ENCODE measurements at places on chromosomes 7 and 10. TPM values are rescaled to one million over a fixed set of nuclear protein-coding genes. Genes with fewer than 3 reads are reported as not detected.

GRCh38 chr7:47227762-47228177, 354.1 kb downstream of the TNS3 start:
- no peaks in the 10 kb centered on the region for H3K4me1 ChIP-seq
- H3K4me3 ChIP-seq, result no peak overlapping the region
- no peaks in the 10 kb centered on the region for H3K36me3 ChIP-seq
- DNase-seq, result no peak

GRCh38 chr10:72309290-72310240, 35.8 kb downstream of the DDIT4 start:
- H3K36me3 ChIP-seq, result no peaks in the 10 kb centered on the region
- peaks cover 33% of the 10 kb centered on the region for H3K4me1 ChIP-seq
- no peak overlapping the region for H3K4me3 ChIP-seq

DNA sequence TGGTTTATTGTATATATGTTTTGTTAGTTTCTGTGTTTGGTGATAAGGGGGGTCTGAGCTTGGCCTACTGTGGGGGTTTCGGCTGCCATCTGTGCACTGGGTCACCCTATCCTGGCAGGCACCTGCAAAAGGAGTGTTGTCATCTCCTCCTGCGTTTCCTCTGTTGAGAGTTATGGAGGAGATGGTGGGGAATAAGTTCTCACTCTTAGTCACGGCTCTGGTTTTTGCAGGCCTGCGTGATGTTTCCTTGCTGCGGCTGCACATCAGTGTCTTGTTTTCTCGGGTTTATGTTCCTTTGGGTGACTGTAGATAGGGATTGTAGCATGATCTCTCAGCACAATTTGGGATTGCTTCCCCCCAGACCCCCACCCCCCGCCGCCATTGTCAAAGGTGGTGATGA, 36.8 kb downstream of the CCM2 start:
- peaks cover 13% of the 10 kb centered on the region for H3K36me3 ChIP-seq
- DNase-seq, result no peak
- H3K4me3 ChIP-seq, result peak overlapping the region; percentile 62
- no peaks in the 10 kb centered on the region for H3K27me3 ChIP-seq
- peaks cover 42% of the 10 kb centered on the region for H3K4me1 ChIP-seq

DNA sequence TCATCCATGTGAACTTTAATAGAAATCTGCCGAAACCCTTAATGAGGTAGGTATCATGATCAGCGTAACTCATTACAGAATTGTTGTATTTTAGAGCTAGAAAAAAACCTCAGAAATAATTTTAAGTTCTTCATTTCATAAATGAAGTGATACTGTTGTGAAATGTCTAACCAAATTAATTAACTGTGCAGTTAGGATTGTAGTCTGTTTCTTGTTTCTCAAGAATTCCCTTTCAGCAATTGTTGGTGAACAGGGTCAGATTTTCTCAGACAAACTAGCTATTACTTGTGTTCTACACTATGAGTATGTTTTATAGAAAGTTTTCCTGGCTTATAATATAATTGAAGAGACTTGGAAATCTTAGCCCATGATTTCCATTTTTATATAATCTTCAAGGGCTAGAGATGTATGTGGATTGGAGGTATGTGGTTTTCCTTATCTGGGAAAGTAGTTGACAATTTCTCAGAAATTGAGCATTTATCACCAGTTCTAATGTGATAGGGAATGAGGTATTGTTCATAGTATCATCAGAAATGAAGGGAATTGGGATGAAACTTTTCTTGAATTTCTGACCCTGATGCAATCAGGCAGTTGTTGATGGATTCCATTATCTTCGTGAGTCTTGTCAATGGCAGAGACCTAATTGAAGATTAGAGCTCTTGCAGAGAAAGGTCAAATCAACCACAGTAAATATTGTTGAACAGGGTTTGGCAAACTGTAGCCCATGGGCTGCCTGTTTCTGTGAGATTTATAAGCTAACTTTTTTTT, 55.0 kb downstream of the ST7 start:
- H3K27me3 ChIP-seq, result peaks cover 7% of the 10 kb centered on the region
- H3K27ac ChIP-seq, result no peak overlapping the region
- peaks cover 37% of the 10 kb centered on the region for H3K4me1 ChIP-seq
- DNase-seq, result no peak

DNA sequence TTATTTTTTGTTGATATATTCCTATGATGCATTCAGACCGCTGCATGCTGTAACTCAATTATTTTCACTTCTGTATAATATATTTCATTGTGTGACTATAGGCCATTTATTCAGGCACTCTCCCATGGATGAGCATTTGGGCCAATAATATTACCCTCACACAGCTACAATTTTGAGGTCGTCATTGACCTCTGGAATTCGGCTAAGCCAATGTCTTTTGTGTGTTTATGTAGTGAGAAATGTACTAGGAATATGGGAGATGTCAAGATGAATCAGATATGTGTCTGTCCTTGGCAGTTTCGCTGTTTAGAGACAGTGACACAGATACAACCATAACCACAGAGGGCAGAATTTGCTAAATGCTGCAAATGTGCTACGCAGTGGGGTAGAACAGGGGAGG, 474.2 kb downstream of the ADRA2A start:
- no peak overlapping the region for H3K4me3 ChIP-seq
- DNase-seq, result no peak
- H3K27ac ChIP-seq, result no peak overlapping the region
- H3K36me3 ChIP-seq, result no peaks in the 10 kb centered on the region
- H3K27me3 ChIP-seq, result no peaks in the 10 kb centered on the region

DNA sequence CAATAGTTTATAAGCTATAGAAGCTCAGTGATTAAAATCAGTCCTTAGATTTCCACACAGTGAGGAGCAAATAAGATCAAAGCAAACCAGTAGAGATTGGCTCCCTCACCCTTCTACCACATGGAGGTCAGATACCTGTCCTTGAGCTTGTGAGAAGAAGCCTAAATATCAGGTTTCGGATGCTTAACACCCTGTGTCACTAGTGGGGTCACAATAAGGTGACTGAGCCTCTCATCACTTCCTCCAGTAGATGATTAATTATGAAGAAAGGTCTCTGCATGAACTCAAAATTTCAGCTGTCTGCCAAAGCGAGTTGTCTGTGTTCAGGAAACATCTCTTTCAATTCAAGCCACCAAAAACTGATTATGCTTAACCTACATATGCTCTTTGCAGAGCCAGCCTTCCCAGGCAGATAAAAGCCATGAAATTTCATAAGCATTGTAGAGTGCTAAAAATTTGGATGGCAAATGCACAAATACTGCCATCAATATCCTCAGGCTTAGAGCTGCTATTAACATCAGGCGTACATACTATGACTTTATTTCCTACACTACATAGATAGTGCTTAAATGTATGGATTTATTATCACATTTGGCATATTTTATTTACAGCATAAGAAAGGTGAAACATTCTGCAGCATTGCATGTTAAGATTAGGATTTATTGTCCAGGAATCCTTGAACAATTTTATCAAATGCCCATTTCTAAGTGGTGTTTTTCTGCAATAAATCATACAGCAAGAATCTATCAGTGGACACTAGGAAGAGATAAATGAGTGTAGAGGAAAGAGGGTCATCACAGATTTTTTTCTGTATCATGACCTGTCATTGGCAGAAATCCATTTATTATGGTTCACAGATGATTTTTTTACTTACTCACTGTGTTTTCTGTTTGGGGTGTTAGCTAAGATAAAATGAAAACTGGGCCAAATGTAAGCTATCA, 285.1 kb upstream of the SP8 start:
- H3K36me3 ChIP-seq, result no peaks in the 10 kb centered on the region
- DNase-seq, result no peak
- H3K27ac ChIP-seq, result no peak overlapping the region
- no peaks in the 10 kb centered on the region for H3K27me3 ChIP-seq
- no peaks in the 10 kb centered on the region for H3K4me1 ChIP-seq

- DNase-seq, result no peak
- H3K4me1 ChIP-seq, result peaks cover 53% of the 10 kb centered on the region
- H3K36me3 ChIP-seq, result no peaks in the 10 kb centered on the region
- peak overlapping the region; percentile 39 for H3K4me3 ChIP-seq
- H3K27me3 ChIP-seq, result no peaks in the 10 kb centered on the region
- H3K27ac ChIP-seq, result peak overlapping the region; percentile 67
These were observed 46.6 kb upstream of the GRID1 start for GRCh38 chr10:86413046-86413728.

GRCh38 chr10:123367195-123367594, 213.0 kb downstream of the BUB3 start:
- H3K27me3 ChIP-seq, result no peaks in the 10 kb centered on the region
- no peak overlapping the region for H3K27ac ChIP-seq
- no peaks in the 10 kb centered on the region for H3K36me3 ChIP-seq
- no peak for DNase-seq

GRCh38 chr7:22140578-22140977, 194.9 kb upstream of the CDCA7L start:
- H3K27me3 ChIP-seq, result peaks cover 3% of the 10 kb centered on the region
- no peaks in the 10 kb centered on the region for H3K36me3 ChIP-seq
- no peak for DNase-seq
- no peak overlapping the region for H3K4me3 ChIP-seq
- H3K4me1 ChIP-seq, result no peaks in the 10 kb centered on the region

DNA sequence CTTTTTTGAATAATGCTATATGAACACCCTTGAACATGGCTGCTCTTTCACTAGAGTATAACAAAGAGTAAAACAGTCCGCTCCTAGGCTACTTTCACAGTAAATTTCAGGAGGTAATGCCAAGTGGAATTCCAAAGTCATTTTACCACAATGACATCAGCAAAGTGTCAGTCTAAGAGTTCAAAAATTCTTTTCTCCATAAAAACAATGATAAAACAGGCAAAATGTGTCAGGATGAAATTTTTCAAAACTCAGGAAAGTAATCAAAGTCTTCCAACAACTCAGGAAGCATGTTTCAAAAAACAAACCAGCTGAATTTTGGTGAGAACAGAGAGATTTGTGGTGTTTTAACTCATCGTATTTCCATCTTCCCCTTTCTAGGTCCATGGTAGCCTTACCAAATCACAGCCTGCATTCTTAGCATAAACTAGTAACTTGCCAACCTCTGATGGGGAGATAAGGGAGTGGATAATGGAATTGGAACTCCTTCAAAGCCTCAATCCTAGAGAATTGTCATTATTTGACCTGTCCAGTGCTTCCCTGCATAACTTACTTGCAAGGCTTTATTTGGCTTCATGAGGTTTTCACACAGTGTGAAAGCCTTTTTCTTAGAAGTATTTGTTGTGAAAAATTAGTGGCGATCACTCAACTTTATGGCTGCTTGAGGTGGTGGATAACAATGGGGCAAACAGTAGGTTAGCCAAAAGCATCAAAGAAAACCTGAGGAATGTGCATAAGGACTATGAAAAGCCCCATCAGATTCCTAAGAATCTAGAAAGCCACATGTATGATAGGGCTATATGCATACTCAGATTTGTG, 302.7 kb downstream of the HDAC9 start:
- H3K27ac ChIP-seq, result no peak overlapping the region
- H3K4me3 ChIP-seq, result no peak overlapping the region
- H3K36me3 ChIP-seq, result no peaks in the 10 kb centered on the region
- H3K27me3 ChIP-seq, result no peaks in the 10 kb centered on the region
- no peaks in the 10 kb centered on the region for H3K4me1 ChIP-seq

- peaks cover 25% of the 10 kb centered on the region for H3K27me3 ChIP-seq
- no peaks in the 10 kb centered on the region for H3K4me1 ChIP-seq
- H3K27ac ChIP-seq, result no peak overlapping the region
These were observed 166.9 kb upstream of the RNF32 start for GRCh38 chr7:156473476-156474240.

DNA sequence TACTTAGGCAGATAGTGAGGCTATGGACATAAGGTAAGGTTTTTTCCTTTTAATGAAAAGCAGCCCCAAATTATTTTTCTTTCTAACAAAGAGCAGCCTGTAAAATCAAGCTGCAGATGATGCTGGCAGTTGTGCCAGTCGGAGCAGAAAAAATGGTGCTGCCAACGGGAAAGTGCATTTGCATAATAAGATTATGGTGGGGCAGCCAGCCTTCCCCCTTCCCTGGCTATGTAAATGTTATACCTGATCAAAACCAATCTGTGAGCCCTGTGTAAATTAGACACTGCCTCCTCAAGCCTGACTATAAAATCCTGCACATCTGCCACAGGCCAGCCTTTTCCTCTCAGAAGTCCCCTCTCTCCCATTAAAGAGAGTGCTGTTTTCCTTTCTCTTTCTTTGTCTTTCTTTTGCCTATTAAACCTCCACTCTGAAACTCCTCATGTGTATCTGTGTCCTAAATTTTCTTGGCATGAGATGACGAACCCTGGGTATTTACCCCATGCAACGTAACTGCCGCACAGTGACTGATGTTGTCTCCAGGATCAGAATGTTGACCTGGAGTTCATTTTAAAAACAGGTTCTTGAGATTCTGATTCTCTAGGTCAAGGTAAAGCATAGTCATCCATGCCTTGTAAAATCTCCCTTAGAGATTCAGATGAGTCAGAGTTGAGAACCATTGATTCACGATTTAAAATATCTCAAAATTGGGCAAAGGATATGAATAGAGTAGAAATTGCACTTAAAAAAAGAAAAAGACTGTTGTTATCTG, 167.3 kb upstream of the C1GALT1 start:
- H3K36me3 ChIP-seq, result no peaks in the 10 kb centered on the region
- no peak overlapping the region for H3K4me3 ChIP-seq
- H3K27me3 ChIP-seq, result peaks cover 24% of the 10 kb centered on the region
- no peak overlapping the region for H3K27ac ChIP-seq
- no peak for DNase-seq
- H3K4me1 ChIP-seq, result no peaks in the 10 kb centered on the region

- H3K36me3 ChIP-seq, result no peaks in the 10 kb centered on the region
- no peak for DNase-seq
- H3K4me1 ChIP-seq, result no peaks in the 10 kb centered on the region
- no peaks in the 10 kb centered on the region for H3K27me3 ChIP-seq
These were observed 321.4 kb upstream of the HGF start for GRCh38 chr7:82091126-82091684.

DNA sequence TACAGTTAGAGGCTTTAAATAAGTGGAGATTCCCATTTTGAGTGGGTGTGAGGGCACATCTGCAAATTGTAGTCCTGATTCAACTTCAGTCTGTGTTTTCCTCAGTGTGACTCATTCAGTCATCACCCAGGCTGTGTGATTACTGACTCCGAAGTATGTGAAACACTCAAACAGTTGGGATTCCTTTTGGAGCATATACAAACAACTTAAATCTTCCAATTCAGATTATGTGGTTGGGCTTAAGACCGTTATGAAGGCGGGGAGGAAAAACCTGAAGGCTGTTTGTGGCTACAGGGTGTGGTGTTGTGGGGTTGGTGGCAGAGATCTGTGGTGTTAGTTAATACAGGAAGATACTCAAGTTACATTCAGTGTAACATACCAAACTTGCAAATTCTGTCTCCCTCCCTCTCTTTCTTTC, 259.7 kb upstream of the FERD3L start:
- no peak overlapping the region for H3K27ac ChIP-seq
- no peak overlapping the region for H3K4me3 ChIP-seq
- no peaks in the 10 kb centered on the region for H3K4me1 ChIP-seq
- H3K27me3 ChIP-seq, result no peaks in the 10 kb centered on the region
- no peak for DNase-seq

GRCh38 chr10:92702301-92702916, 12.7 kb downstream of the HHEX start:
- H3K27me3 ChIP-seq, result no peaks in the 10 kb centered on the region
- peaks cover 11% of the 10 kb centered on the region for H3K4me1 ChIP-seq
- no peak overlapping the region for H3K27ac ChIP-seq
- no peak for DNase-seq
- no peak overlapping the region for H3K4me3 ChIP-seq

Gene CLDN4
- total RNA-seq, result 0.53 TPM

Gene CCDC7
- total RNA-seq, result 57.3 TPM

Gene CTAGE6
- total RNA-seq, result 1.4 TPM

Gene AKR1C8
- 0.46 TPM for total RNA-seq

Gene PRPS1L1
- total RNA-seq, result not detected

Gene PDE6C
- total RNA-seq, result not detected

Gene ATRNL1
- total RNA-seq, result 0.18 TPM

Gene FAM25C
- total RNA-seq, result not detected

Gene PDK4
- total RNA-seq, result not detected

Gene FRMPD2
- total RNA-seq, result not detected

Gene SUN3
- 0.59 TPM for total RNA-seq

Measured in T-cell (primary cell).